ENCODE measurements at places on chromosomes 3 and 15. TPM values are rescaled to one million over a fixed set of nuclear protein-coding genes. Genes with fewer than 3 reads are reported as not detected.

NXPE3 gene
- total RNA-seq = 16.3 TPM

DNAH12 gene
- total RNA-seq = 0.08 TPM

PLSCR2 gene
- not detected for total RNA-seq

ANKRD28 gene
- 44.1 TPM for total RNA-seq

SLC7A14 gene
- not detected for total RNA-seq

SUMF1 gene
- total RNA-seq = 9.2 TPM

PPP1R14D gene
- total RNA-seq = not detected

KLF15 gene
- 0.34 TPM for total RNA-seq

MON1A gene
- total RNA-seq = 15.5 TPM

NAALADL2 gene
- not detected for total RNA-seq

SCAANT1 gene
- not detected for total RNA-seq

All from activated CD8-positive, alpha-beta memory T cell treated with anti-CD3 and anti-CD28 coated beads for 36 hours (primary cell).